ENCODE measurements at places on chromosomes 1 and 21.

- no peak for DNase-seq
Measured at GRCh38 chr21:26948194-26948593, 18.7 kb downstream of the ADAMTS5 start.

DNA sequence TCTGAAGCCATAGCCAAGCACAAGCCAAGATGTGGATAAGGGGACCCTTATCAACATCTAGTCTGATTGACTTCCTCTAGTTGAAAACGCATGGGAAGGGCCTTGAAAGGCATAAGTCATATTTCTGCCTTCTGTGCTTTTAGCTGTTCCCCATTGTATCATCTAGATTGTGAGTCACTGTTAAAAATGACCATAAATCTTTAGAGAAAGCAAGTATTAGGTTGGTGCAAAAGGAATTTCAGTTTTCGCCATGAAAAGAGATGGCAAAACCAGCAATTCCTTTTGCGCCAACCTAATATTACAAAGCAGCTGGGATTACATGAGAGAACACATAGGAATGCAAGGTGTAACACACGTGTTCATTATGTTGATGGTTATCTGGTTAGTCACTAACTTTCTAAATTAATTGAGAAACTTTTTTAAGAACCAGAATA is 63.6 kb downstream of the CLIC6 start:
- DNase-seq: no peak

- no peak for DNase-seq
Measured at GRCh38 chr1:170765712-170766330, 101.9 kb downstream of the PRRX1 start.

GRCh38 chr21:32604464-32604863 is 7.7 kb downstream of the CFAP298 start:
- DNase-seq: no peak

DNA sequence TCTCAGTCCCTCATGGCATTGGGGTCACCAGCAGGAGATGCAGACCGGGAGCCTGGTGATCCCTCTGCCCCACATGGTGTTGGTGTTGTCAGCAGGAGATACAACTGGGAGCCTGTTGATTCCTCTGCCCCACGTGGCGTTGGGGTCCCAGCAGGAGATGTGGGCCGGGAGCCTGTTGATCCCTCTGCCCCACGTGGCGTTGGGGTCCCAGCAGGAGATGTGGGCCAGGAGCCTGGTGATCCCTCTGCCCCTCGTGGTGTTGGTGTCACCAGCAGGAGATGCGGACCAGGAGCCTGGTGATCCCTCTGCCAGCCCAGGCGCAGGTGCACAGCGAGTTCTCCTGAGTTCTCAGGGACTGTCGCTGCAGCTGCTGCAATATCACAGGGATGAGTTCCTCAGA is 229.6 kb upstream of the C1orf174 start:
- DNase-seq: no peak

GRCh38 chr1:22633697-22634463 is 2.5 kb upstream of the C1QA start:
- DNase-seq: no peak

- no peak for DNase-seq
Measured at GRCh38 chr1:223266632-223267172, 97.3 kb downstream of the SUSD4 start.

DNA sequence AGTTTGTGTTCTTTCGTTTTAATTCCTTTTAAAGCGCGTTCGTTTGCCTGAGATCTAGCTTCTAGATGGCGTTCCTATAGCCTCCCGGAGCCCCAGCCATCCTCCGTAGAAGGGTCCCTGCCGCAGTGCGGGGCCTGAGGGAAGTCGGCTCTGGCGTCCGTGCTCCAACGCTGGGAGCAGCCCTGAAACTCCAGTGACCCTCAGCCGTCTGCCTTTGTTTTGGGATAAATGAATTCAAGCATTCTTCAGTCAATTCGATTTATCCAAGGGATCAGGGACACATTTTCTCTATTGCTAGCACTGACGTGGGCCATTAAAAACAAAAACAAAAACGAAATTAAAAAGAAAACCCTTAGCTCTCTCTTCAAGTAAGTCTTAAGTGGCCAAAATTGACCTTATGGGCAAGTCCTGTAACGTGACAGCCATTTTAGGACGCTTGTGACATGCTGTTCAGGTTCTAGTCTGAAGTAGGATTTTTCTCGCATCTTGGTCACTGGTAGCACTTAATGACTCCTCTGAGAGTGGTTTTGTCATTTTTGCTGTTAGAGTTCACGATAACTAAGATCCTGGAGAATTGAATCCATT is 742 bp upstream of the HSPA13 start:
- no peak for DNase-seq

DNA sequence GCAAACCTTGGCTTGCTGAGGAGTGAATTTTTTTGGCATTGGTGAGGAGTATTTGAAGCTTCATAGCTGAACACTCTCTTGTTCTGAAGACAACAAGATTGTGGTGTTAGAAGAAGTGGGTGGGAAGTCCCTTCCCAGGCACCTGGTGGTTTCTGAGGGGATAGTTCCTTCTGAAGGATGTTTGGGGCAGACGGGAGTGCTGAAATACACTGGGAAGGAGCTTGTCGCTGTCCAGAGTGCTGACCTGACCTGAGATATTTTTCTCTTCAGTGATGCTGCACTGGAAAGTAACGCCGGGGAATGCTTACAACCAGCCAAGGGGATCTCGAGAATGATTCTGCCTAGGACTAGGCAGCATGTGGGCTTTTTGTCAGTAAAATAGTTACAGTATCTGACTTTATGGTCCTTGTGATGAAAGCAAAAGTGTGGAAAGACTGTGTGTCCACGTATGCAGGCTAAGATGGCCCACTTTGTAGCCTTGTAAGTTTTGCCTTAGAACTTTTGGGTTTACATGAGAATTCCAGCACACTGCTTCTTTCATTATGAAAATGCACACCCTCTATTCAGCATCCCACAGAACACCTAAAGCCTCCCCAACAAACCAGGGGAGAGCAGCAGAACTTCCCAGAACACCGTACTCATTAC is 33.1 kb upstream of the NFASC start:
- DNase-seq: no peak

DNA sequence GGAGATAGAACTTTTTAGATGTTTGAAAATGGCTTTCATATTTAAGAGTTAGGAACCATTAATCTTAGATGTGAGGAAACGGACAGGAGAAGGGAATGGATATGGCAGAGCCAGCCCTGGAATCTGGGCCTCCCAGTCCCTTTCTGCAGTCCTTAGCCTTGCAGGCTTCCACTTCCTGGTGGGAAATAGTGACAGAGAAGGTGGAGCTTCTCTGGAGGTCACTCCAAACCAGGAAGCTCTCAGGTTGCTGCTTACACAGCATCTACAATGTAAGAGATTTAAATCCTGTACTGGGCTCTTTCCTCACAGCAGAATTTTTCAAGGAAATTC is 2.5 kb downstream of the S100A11 start:
- DNase-seq: no peak

- no peak for DNase-seq
Measured at GRCh38 chr1:188065917-188066316, 1237.2 kb downstream of the PLA2G4A start.

GRCh38 chr1:80075351-80075750 is 1068.8 kb upstream of the ADGRL4 start:
- DNase-seq: no peak

GRCh38 chr1:233627376-233627775 is 13.5 kb downstream of the KCNK1 start:
- DNase-seq: no peak

- no peak for DNase-seq
Measured at GRCh38 chr1:224123136-224123535, 9.2 kb downstream of the FBXO28 start.

- DNase-seq: no peak
Measured at GRCh38 chr1:93816970-93817678, 61.9 kb downstream of the DNTTIP2 start.

GRCh38 chr1:156045076-156045475 is 8.5 kb downstream of the UBQLN4 start:
- DNase-seq: peak; percentile 21

GRCh38 chr1:237999426-238000052 is 108.8 kb upstream of the ZP4 start:
- DNase-seq: no peak

- DNase-seq: no peak
Measured at GRCh38 chr1:223621312-223621734, 44.2 kb downstream of the CAPN8 start.

DNA sequence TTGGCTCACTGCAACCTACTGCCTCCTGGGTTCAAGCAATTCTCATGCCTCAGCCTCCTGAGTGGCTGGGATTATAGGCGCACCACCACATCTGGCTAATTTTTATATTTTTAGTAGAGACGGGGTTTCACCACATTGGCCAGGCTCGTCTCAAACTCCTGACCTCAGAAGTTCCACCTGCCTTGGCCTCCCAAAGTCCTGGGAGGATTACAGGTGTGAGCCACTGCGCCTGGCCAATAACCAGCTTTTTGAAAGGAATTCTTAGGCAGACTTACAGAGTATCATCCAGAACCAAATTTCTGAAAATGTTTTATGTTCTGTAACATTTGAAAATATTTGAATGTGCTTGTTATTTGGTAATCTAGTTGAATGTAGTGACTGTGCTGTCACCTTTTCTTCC is 14.6 kb downstream of the BTF3L4 start:
- no peak for DNase-seq

DNA sequence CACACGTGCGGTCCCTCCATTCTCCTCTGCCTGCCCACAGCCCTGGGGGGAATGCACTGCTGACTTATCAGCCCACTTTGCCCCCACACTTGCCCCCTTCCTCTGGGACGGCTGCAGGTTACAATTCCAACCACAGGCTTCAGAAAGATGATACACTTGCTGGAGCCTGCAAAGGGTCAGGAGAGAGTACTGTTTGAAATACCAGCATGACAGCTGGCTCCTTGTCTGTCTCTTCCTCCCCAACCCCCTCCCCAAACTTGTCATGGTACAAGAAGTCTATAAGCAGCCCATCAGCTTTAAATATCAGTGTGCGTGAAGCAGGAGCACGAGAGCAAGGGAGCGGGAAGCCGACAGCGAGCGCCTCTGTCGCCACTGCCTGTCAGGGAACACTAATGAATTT is 62.4 kb downstream of the ERI3 start:
- DNase-seq: no peak

DNA sequence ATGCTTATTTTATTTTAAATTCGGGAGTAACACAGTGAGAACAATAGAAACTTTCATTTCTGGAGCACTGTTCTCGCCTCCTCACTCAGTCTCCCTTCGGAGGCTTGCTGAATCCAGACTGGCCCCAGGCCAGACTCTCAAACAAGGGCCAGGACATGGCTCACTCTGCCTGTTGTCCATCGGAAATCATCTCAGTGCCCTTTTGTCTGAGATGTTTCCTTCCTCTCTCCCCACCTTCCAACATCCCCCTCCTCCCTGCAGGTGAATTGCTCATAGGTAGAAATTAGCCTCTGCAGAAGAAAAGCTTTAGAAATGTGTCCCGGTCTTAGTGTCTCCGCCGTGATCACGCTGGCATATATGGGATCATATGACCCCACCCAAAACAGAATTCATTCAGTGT is 55.2 kb downstream of the ERG start:
- no peak for DNase-seq

GRCh38 chr1:152912900-152913299 is 4.6 kb downstream of the IVL start:
- no peak for DNase-seq

DNA sequence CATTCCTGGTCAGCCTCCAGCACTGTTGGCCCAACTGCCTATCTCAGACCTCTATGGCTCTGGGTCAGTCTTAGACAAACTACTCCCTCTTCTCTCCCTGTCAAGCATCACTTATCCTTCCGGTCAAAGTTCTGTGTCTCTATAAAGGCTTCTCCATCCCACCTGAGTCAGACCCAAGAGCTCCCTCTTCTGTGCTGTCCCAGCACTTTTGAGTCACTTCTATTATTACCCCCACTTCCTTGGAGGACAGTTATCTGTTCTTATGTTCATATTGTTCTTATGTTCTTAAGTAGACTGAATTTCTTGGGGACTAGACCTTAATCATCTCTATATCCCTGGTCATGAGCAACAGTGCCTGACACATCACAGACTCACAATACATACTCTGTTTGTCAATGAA is 29.2 kb upstream of the IL10 start:
- no peak for DNase-seq

- no peak for DNase-seq
Measured at GRCh38 chr1:20281801-20282200, 8.9 kb upstream of the VWA5B1 start.

DNA sequence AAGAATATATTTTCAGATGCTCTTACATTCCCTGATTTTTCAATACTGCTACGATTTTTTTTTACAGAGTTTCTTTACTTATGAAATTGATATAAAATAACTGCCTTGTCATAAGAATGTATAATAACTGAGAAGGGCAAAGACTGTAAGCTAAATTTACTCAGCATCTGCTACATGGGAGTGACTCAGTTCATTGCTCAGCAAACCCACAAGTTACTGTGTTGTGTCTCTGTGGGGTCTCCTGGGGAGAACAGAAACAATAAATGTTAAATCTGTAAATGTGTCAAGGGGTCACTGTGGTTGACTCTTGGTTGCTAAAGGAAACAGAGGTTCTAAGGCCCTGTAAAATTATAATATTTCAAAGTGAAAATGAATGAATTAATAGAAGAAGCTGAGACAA is 210.3 kb upstream of the CACYBP start:
- DNase-seq: no peak

Data from activated T-helper 1 cell treated with anti-CD3 and anti-CD28 coated beads, Interleukin-12 subunit alpha, Interleukin-12 subunit beta, Interleukin-2, Interleukin-4 antibody, amounts not matched to agents 30 ng/mL and 10 ng/mL and 1 ng/mL, durations not matched to agents 14 hours and 24 hours and 36 hours (primary cell).